ENCODE measurements at places on chromosomes 12 and 14. TPM values are rescaled to one million over a fixed set of nuclear protein-coding genes. Genes with fewer than 3 reads are reported as not detected.

GRCh38 chr12:28065374-28065773 lies 92.8 kb upstream of the PTHLH start:
- no peak for DNase-seq

DNA sequence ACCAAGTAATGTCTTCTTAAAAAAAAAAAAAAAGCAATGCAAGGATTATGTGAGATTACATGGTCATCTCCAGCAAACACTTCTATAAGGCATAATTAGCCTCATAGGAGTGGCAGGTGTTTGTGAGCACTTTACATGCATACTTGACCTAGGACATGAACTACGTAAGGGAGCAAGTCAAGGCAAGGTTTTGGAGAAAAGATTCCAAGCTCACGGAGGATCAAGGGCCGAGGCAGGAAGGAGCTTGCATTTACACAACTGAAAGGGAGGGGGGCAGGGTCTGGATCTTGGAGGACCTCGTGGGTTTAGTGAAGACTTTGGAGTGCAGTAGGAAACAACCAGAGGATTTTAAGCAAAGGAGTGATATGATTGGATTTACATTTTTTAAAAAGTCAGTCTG lies 112.5 kb downstream of the CCER1 start:
- DNase-seq: no peak

DNA sequence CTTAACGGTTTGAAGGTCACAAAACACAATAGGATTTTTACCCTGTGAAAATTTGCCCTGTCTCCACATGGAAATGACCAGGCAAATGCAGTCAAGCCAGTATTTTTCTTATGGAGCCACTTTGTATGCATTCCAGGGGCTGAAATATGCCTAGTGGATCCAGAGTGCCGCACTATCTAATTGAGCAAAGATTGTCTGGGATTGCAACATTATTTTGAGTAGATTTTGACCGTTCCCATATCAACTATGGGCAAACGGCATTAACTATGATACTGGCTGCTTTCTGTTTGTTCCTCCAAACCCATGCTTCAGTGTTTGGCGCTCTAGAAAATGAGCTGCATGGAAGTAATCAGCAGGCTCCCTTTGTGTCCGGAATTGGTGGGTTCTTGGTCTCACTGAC lies 223.0 kb downstream of the BTG1 start:
- DNase-seq: no peak

DNA sequence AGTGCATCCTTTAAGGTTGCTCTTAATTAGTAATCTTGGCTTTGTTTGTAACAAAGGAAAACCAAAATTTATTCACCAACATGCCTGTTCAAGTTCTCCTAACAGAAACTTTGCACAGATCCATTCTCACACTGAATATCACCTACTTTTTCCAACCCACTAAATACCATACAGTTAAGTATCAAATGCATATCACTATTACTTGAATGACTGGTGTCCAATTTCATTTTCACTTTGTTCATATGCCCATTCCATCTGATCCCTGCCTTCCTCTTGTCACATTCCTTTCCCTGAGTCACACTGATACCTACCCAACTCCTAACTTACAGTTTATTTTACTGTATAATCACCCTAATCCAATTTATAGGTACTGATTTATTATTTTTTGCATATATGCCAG lies 286.4 kb downstream of the NELL2 start:
- no peak for DNase-seq

Gene C14orf93
- total RNA-seq: 13.5 TPM

GRCh38 chr14:71703477-71703876 lies 228.8 kb upstream of the RGS6 start:
- DNase-seq: no peak
